Fibroblast of upper back skin (primary cell): ENCODE measurements at places on chromosomes 5 and 9.

GRCh38 chr5:86979811-86980411, 287.8 kb upstream of the RASA1 start:
- DNase-seq, result peak; percentile 76

- no peak for DNase-seq
Measured at GRCh38 chr9:82539146-82539545, 523.8 kb downstream of the RASEF start.

GRCh38 chr5:155532621-155533311, 519.2 kb downstream of the KIF4B start:
- peak; percentile 8 for DNase-seq

DNA sequence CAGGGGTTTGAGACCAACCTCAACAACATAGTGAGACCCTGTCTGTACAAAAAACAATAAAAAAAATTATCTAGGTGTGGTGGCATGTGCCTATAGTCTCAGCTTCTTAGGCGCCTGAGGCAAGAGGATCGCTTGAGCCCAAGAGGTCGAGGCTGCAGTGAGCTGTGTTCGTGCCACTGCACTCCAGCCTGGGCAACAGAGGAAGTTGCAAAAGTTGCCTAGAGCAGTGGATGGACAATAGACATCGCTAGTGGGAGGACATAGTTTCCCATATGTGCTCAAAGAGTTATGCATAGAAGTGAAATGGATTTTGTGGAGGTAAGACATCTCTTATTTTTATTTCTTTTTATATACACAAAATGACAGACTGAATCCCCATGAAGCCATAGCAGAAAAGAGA, 19.0 kb downstream of the HNRNPK start:
- DNase-seq, result no peak

DNA sequence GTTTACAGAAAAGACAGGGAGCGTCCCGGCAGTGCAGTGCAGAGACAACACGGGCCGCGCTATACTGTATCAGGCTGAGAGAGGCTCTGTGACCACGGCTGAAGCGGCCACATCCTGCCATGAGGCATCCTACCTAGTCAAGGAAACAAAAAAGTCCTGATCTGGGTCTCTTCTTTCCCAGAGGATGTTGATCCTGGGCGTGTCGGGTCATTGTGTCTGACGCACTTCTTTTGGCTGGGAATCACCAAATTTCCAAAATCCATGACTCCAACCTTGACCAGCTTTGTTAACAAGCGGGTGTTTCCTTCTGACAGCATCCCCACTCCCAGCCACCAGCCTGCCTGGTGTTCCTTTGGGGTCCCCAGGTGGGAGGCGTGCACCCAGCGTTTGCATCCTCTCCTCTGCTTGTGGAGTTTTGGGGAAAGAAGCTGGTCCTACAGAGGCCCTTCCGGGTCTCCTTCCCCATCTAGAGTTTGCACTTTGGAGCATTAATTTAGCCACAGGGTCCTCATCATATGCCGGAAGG, 91.4 kb upstream of the RAI14 start:
- DNase-seq, result no peak

GRCh38 chr9:133031496-133031911, 707 bp downstream of the GTF3C5 start:
- DNase-seq, result no peak

DNA sequence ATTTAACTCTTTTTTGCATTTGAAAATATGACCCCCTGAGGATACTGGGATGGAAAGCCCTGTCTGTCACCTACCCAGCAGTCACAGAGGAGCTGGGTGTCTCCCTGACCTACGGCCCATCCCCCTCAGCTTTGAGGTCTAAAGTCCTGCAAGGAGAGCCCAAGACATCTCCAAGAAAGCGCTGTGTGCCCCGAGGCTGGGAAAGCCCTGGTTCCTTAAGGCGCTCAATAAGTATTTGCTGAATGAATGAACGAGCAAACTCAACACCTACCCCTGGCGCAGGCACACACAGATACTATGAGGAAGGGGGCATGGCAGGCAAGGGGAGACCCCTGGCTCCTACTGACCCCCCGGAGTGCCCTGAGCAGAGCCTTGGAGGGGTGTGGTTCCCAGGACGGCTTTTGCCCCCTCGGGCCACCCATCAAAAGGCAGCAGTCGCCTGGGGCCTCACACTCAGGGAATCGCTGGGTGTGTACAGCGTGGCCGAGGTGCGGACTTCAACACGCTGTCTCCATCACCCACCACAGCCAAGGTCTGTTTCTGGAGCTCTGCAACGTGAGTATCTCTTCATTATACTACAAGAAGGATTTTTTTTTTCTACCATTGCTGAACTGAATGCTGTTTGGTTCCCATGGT, 211.6 kb downstream of the ERCC6L2 start:
- no peak for DNase-seq

GRCh38 chr9:20373263-20373662, 249.0 kb downstream of the MLLT3 start:
- DNase-seq, result no peak

DNA sequence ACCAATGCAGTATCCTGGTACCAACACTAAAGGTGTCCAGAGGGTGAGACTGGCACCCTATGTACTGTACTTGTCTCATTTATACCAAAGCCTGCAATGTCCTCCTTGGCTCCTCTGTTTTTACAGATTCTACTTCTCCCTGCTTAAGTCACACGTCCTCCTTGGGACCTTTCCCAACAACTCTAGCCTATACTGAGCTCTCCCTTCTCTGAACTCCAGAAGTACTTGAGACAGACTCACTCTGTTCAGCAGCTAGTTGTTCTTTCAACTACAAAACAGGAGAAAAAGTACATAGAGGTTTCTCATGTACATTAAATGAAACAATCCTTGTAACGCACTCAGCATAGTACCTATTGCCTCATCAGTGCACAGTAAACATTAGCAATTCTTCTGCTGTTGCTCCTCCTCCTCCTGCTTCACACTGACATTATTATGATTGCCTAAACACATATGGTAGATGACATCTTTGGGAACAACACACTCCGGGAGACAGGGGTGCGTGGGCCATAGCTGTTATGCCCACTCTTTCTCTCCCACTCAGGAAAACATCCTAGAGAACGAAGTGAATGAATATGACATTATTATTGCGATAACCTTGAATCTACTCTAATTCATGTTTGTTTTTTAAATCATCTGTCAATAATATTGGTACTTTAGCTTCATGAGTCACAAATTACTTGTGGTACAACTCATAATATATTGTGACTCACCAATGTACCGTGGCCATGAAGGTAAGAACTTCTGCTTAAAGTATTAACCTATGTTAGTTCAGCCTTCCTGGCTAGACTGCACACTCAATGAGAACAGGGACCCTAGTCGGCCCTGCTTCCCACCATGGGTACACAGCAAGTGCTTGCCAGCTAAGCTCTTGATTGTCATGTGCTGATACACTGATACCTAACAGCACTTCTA, 180.3 kb upstream of the ADRA1B start:
- no peak for DNase-seq

GRCh38 chr5:17737092-17737491, 102.8 kb downstream of the TAF11L14 start:
- DNase-seq, result peak; percentile 19

GRCh38 chr9:85959955-85960354, 19.0 kb downstream of the NAA35 start:
- no peak for DNase-seq

DNA sequence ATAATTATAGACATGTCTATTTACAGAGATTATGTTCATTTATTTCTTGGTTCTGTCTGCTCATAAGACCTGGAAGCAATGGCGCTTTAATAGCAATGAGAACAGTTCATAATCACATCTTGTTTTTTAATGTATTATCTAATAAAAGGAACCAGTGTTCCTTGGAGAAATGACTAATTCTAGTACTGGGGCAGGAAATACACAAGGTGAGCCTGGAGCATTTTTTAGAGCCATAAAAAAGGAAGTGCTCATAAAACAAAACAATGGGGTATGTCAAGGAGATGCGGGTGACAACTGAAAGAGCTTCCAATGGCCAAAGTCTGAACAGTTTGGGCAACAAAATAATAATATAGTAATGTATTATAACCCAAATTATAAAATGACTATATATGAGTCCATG, 531.9 kb upstream of the CHD1 start:
- DNase-seq, result no peak

DNA sequence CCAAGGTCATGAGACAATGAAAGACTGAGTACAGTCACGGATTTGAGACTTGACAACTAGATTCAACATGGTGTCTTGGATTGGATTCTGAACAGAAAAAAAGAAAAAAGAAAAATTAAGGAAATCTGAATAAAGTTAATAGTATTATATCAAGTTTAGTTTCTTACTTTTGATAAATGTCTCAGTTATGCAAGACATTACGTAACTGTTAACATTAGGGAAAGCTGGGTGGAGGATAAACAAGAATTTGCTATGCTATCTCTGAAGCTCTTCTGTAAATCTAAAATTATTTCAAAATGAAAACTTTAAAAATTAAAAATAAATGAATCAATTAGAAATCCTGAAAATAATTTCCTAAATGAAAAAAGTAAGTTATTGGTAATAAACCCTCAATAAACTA, 14.4 kb upstream of the DCAF12 start:
- DNase-seq, result no peak

GRCh38 chr9:35993976-35994720, 36.2 kb upstream of the OR2S2 start:
- peak; percentile 33 for DNase-seq

DNA sequence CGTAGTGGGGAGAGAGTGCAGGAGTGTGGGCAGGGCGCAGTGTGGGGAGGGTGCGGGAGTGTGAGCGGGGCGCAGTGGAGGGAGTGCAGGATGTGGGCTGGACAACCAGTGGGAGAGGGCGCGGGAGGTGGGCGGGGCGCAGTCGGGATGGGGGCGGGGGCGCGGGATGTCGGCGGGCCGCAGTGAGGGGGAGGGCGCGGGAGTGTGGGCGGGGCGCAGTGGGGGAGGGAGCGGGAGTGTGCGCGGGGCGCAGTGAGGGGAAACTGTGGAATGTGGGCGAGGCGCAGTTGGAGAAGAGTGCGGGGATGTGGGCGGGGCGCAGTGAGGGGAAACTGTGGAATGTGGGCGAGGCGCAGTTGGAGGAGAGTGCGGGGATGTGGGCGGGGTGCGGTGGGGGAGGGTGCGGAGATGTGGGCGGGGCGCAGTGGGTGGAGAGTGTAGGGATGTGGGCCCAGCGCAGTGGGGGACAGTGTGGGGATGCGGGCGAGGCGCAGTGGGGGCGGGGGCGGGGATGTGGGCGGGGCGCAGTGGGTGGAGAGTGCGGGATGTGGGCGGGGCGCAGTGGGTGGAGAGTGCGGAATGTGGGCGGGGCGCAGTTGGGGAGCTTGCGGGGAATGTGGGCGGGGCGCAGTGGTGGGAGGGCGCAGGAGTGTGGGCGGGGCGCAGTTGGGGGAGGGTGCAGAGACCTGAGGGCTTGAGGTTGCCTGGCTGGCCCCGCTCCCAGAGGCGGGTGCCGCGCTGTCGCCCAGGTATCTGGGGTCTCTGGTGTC, at the start of gene NXNL2:
NXNL2 (plus strand) TSS at position 723 of the 770 bp plus-strand sequence. CDS start 257 bp downstream, outside the sequence.
- DNase-seq, result peak; percentile 89
